AG10803 (cell line): ENCODE measurements at places on chromosomes 6 and 20.
A peak's percentile ranks its signal among the peaks of the same experiment; 100 is the strongest.

- peak; percentile 83 for DNase-seq
These were observed 170.7 kb upstream of the KCNK16 start for GRCh38 chr6:39493174-39493573.

GRCh38 chr6:140043357-140043756, 668.9 kb upstream of the CITED2 start:
- peak; percentile 92 for DNase-seq

- DNase-seq: peak; percentile 32
These were observed 1.6 kb downstream of the SAMD10 start for GRCh38 chr20:63977739-63978276.

GRCh38 chr6:37798436-37799262, 20.9 kb upstream of the ZFAND3 start:
- no peak for DNase-seq

- no peak for DNase-seq
These were observed 221.6 kb upstream of the ASCC3 start for GRCh38 chr6:101102702-101103101.

DNA sequence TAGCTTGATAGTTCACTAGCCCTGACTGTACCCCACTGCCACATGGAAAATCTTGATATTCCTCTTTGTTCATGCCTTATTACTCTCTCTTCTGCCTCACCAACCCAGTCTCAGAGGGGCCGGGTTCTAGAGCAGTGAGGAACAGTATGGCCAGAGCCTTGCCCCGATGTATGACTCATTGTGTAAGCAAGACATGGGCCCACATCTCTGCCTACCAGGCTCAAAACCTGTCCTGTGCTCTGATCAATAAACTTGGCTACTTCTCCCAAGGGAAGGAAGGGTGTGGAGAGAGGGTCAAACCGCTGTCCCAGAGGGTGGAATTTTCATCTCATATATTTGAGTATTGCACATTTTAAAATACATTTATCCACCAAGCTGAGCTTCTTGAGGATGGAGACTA, 91.7 kb downstream of the DNAH8 start:
- no peak for DNase-seq

GRCh38 chr6:47440719-47441118, 36.9 kb upstream of the CD2AP start:
- no peak for DNase-seq
